Left ventricle myocardium inferior (tissue), 1 donor: ENCODE measurements at places on chromosomes 16 and 17.

- peaks cover 93% of the 10 kb centered on the region for H3K36me3 ChIP-seq
- no peaks in the 10 kb centered on the region for H3K27me3 ChIP-seq
- peaks cover 34% of the 10 kb centered on the region for H3K4me1 ChIP-seq
- no peak for DNase-seq
- peak overlapping the region; percentile 75 for H3K27ac ChIP-seq
Observed at GRCh38 chr17:17172990-17173389, 33.1 kb downstream of the PLD6 start.

- peaks cover 89% of the 10 kb centered on the region for H3K27me3 ChIP-seq
- no peak overlapping the region for H3K4me3 ChIP-seq
- no peaks in the 10 kb centered on the region for H3K4me1 ChIP-seq
- no peaks in the 10 kb centered on the region for H3K36me3 ChIP-seq
- DNase-seq: no peak
Observed at GRCh38 chr16:86398201-86398600, 112.1 kb upstream of the FOXF1 start.

GRCh38 chr17:40519089-40519775, 17.8 kb upstream of the TNS4 start:
- H3K27me3 ChIP-seq: peaks cover 12% of the 10 kb centered on the region
- peaks cover 11% of the 10 kb centered on the region for H3K4me1 ChIP-seq
- no peak overlapping the region for H3K27ac ChIP-seq
- no peak overlapping the region for H3K4me3 ChIP-seq
- no peaks in the 10 kb centered on the region for H3K36me3 ChIP-seq
- no peak for DNase-seq

- no peaks in the 10 kb centered on the region for H3K27me3 ChIP-seq
- H3K27ac ChIP-seq: no peak overlapping the region
- DNase-seq: no peak
- no peak overlapping the region for H3K4me3 ChIP-seq
Observed at GRCh38 chr16:51337662-51338061, 186.6 kb upstream of the SALL1 start.

GRCh38 chr16:81204798-81205680, 33.5 kb upstream of the BCO1 start:
- no peak for DNase-seq
- H3K4me1 ChIP-seq: no peaks in the 10 kb centered on the region
- peaks cover 14% of the 10 kb centered on the region for H3K27me3 ChIP-seq
- H3K36me3 ChIP-seq: no peaks in the 10 kb centered on the region
- H3K27ac ChIP-seq: no peak overlapping the region
- no peak overlapping the region for H3K4me3 ChIP-seq

DNA sequence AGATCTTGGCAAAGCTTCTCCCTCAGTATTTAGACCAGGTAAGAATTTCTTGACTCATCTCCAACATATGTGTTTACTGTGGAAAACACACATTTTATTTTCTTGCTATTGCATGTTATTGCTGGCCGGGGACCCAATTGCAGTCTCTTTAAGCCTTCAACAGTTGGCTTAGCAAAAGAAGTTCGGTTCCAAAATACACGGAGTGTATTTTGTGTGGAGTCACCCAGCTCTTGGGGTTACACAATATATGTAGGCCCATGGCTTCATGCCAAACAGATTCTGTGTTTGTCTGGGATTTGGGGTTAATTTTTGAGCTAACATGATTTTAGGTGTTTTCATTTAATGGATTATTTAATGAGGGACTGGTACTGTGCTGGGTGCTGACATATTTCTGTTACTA, 4.0 kb downstream of the ALDH3A2 start:
- peaks cover 47% of the 10 kb centered on the region for H3K36me3 ChIP-seq
- DNase-seq: no peak
- no peaks in the 10 kb centered on the region for H3K27me3 ChIP-seq
- H3K4me1 ChIP-seq: peaks cover 53% of the 10 kb centered on the region
- peak overlapping the region; percentile 29 for H3K27ac ChIP-seq

- DNase-seq: no peak
- H3K4me1 ChIP-seq: peaks cover 9% of the 10 kb centered on the region
- H3K36me3 ChIP-seq: no peaks in the 10 kb centered on the region
- H3K27ac ChIP-seq: no peak overlapping the region
- no peaks in the 10 kb centered on the region for H3K27me3 ChIP-seq
Observed at GRCh38 chr16:57618296-57619132, 9.9 kb upstream of the ADGRG1 start.

DNA sequence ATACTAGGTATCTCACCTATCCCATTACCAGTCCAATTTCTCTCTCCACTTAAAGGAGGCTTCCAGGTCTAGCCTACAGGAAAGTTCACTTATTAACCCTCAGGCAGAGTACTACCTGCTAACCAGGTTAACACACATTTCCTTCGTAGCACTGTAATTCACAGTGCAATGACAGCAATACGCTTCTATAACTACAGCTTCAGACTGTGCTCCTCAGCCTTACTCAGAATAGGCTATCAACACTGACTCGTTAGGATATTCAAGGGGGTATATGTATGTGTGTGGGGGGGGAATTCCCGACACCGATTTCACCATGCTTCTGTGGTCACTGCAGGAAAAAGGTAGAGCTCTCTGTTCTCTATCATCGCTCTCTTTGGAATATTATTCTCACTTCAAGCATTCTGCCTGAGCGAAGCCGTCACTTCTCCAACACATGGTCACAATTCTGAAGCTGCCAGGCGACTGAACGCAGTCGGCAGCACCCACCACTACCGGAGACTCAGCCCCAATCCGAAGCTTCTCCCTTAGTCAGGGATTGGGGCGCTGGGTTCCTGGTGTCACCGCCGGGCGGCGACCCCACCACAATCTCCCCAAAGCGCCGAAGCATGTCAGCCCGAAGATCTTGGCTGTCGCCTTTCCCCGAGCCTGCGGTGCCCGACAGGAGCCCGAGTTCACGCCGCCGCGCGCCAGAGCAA, 618 bp downstream of the GGA3 start:
- no peaks in the 10 kb centered on the region for H3K27me3 ChIP-seq
- DNase-seq: no peak
- peaks cover 63% of the 10 kb centered on the region for H3K4me1 ChIP-seq
- peak overlapping the region; percentile 93 for H3K4me3 ChIP-seq

DNA sequence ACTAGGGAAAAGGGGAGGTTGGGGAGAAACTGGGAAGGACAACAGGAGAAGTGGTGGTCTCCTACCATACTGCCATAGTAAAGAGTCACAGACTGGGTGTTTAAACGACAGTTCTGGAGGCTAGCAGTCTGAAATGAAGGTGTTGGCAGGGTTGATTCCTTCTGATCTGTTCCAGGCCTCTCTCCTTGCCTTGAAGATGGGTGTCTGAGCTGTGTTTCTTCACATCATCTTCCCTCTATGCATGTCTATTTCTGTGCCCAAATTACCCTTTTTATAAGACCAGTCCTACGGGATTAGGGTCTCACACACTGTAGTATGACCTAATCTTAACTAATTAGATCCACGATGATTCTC, 79.8 kb upstream of the TMEM97 start:
- H3K4me3 ChIP-seq: no peak overlapping the region
- no peaks in the 10 kb centered on the region for H3K36me3 ChIP-seq
- no peaks in the 10 kb centered on the region for H3K4me1 ChIP-seq
- H3K27ac ChIP-seq: no peak overlapping the region

DNA sequence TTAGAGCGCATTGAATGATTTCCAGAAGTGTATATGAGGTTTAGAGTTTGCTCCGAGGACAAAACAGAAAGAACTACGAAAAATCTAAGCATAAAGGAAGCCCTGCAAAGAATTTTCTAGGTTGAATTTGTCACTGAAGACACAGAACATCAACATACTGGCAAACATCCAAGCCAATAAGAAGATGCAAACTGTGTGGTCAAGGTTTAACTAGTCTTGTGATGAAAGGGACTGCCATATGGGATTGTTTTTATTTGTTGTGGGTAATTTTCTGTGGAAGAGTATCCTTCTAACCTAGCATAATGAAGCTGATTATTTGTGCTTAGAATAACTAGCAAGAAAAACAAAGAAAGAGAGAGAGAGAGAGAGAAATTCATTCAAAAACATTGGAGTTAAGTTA, 492.0 kb upstream of the ERCC4 start:
- H3K36me3 ChIP-seq: no peaks in the 10 kb centered on the region
- no peaks in the 10 kb centered on the region for H3K4me1 ChIP-seq
- H3K27ac ChIP-seq: no peak overlapping the region
- H3K27me3 ChIP-seq: peaks cover 3% of the 10 kb centered on the region

GRCh38 chr17:50570528-50570927, 10.0 kb downstream of the CACNA1G start:
- H3K27me3 ChIP-seq: peaks cover 26% of the 10 kb centered on the region
- DNase-seq: no peak
- no peak overlapping the region for H3K4me3 ChIP-seq
- no peaks in the 10 kb centered on the region for H3K36me3 ChIP-seq
- H3K4me1 ChIP-seq: peaks cover 1% of the 10 kb centered on the region

- no peaks in the 10 kb centered on the region for H3K36me3 ChIP-seq
- H3K4me1 ChIP-seq: no peaks in the 10 kb centered on the region
- H3K27ac ChIP-seq: no peak overlapping the region
- H3K4me3 ChIP-seq: no peak overlapping the region
- DNase-seq: peak; percentile 37
- H3K27me3 ChIP-seq: peaks cover 11% of the 10 kb centered on the region
Observed at GRCh38 chr16:65786916-65787315, 579.6 kb upstream of the CDH5 start.

DNA sequence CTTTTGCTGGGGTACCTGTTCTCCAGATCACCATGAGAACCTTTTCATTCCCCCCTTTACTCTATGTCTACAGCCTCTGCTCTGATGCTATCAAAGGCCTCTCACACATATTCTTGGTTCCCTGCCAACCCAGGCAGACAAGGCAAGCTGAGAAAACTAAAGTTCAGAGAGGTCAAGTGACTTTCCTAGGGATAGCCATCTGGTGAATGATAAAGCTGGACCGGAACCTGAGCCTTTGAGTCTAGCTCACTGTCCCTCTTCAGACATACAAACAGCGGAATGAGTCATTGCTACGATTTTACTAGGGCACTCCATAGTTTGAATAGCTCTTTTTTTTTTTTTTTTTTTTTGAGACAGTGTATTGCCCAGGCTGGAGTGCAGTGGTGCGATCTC, 73.3 kb downstream of the XYLT1 start:
- H3K36me3 ChIP-seq: no peaks in the 10 kb centered on the region
- H3K4me1 ChIP-seq: peaks cover 24% of the 10 kb centered on the region
- no peak overlapping the region for H3K4me3 ChIP-seq
- DNase-seq: no peak
- H3K27ac ChIP-seq: no peak overlapping the region

- H3K4me3 ChIP-seq: no peak overlapping the region
- no peaks in the 10 kb centered on the region for H3K4me1 ChIP-seq
- H3K27me3 ChIP-seq: peaks cover 84% of the 10 kb centered on the region
Observed at GRCh38 chr16:49458243-49458642, 84.6 kb downstream of the C16orf78 start.
